Stimulated activated naive CD4-positive, alpha-beta T cell (primary cell): ENCODE measurements at places on chromosomes 16 and 17.
A peak's percentile ranks its signal among the peaks of the same experiment; 100 is the strongest.

DNA sequence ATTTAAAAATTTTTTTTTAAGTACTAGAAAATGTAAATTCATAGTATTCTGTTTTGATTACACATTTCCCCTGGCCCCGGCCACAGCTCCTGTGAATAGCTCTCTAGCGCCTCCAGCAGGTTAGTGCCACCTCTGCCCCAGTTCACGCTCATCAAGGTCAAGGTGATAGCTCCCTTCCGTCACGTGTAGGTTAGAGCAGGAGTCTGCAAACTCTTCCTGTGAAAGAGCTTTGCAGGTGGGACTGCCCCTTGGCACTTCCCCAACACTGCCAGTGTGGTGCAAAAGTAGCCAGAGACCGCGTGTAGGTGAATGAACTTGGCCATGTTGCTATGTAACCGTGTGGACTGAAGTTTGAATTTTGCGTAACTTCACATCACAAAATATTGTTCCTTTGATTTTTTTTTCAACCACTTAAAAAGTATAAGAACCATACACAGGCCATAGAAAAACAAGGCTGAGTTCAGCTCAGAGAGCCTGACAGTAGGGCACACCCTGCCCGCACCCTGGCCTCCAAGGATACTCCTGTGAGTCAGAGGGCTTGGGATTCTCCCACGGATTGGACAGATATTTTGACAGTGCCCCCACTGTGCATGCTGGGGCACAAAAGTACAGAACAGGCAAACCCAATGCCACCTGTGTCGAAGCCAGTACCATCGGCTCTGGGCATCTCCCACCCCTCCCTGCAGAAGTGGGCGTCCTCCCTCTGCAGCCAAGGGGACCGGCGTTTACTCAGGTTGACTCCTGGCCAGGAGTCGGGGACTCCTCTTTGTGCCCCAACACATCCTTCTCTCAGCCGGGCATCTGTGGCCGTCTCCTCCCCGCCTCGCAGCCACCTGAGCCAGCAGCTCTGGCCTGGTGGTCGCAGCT lies 92.0 kb upstream of the CHMP6 start:
- peak; percentile 60 for DNase-seq

- DNase-seq: no peak
These were observed 14.8 kb downstream of the DNAI2 start for GRCh38 chr17:74288785-74289184.

GRCh38 chr17:50794361-50794760 lies 27.0 kb upstream of the ANKRD40CL start:
- no peak for DNase-seq

DNA sequence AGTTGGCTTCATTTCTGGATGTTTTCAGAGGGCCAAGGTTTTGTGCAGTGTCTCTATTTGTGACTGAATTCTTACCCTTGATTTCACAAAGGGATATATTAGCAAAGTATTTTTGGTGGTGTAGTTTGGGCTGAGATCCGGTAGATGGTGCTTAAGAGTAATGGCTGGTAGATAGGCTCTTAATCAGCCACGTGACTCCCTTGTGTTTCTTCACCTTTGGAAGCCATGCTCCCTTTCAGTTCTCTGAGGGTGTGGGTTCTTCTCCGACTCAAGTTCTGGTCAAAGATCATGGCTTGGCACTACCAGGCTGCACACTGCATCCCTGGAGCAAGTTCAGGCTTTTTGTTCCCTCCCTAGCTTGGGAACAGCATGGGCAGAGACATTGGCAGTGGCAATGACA lies 887.3 kb downstream of the CDH8 start:
- DNase-seq: no peak

DNA sequence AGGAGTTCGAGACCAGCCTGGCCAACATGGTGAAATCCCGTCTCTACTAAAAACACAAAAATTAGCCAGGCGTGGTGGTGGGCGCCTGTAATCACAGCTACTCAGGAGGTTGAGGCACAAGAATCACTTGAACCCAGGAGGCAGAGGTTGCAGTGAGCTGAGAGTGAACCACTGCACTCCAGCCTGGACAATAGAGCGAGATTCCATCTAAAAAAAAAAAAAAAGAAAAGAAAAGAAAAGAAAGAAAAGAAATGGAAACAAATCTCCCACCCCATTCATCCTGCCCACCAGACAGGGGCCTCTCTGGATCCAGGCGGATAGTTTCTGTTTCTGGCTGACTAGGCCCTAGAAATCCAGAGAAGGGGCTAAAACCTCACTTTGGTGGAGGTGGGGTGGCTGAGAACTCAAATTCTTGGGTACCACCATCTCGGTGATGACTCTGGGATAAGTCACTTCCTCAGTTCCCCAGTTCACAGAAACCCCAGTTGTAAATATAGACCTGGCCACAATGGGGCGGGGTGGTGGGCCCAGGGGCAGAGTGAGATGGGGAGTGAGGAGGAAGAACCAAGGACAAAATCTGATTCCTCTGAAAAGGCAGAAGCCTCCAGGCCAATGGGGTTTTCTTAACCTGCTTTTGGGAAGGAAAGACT lies 22.2 kb downstream of the SOCS1 start:
- peak; percentile 32 for DNase-seq

- DNase-seq: no peak
These were observed 84.6 kb downstream of the MRTFB start for GRCh38 chr16:14155572-14156190.

DNA sequence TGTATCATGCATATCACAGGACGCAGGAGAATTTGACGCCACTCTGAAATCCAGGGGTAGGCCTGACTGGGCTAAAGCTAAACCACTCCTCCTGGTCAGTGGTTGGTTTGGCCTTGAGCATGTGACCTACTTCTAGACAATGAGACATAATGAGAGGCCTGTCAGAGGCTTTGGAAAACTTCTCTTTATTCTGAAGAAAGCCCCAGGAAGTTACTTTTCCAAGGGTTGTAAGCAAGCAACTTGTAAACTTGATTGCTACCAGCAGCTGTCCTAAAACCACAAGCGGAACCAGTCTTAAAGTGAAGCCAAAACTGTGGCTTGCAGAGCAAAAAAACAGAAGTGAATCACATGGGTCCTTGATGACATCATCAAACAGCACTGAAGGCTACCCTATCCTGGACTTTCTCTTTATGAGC lies 138.2 kb upstream of the COX10 start:
- no peak for DNase-seq

GRCh38 chr17:75853433-75853832 lies 1.7 kb downstream of the WBP2 start:
- no peak for DNase-seq

DNA sequence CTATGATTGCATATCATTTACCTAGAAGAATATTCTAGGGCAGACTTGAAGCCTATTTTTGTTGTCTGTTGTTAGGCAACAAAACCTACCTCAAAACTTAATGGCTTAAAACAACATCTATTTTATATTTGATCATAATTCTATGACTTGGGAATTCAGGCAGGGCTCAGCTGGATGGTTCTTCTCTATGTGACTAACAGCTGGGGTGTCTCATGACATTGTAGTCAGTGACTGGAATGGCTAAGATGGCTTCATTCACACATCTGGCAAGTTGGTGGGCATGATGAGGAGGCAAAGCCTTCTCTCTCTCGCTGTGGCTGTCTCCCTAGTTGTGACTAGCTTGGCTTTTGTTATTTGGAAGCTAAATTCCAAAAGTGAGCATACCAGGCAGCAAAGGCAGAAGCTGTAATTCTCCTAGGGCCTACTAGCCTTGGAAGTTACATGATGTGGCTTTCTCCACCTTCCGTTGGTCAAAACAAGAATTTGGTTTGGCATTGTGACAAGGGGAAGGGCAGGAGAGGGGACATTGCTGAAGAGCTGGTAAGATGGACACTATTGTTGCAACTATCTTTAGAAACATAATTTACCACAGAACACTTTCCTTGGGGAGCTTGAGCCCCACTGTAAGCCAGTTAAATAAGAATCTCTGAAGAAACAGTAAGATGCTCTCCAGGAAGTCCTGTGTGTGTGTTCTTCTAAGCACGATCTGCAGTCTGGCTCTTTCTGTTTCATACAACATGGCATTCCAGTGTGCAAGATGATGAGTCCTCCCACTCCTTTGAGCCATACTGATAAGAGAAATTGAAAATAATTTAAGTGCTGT lies 39.4 kb downstream of the ZNRF1 start:
- no peak for DNase-seq

DNA sequence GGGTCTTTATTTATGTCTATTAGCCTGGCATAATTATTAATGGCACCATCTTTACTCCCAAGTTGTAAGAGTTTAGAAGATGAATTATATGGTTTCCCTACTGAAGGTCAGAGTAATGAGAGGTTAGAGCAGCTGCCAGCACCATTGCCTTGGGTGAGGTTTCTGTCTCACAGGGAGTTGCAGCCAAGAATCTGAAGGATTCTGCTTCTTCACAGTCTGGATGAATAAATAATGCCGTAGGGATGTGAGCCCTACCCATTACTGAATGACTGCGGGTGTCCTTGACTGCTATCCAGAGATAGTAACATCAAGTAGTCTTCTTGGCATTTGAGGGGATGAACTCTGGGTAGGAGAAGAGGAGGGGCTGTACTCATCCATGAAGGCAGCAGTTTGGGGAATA lies 52.8 kb upstream of the SMIM36 start:
- DNase-seq: no peak
